Activated naive CD8-positive, alpha-beta T cell treated with anti-CD3 and anti-CD28 coated beads, Interleukin-2, amount 50 U/mL, for 24 hours (primary cell): ENCODE measurements at places on chromosomes 2 and 18.

- DNase-seq = no peak
Measured at GRCh38 chr2:14015113-14015630, 617.3 kb upstream of the LRATD1 start.

GRCh38 chr2:170548304-170548703, 166.8 kb upstream of the SP5 start:
- no peak for DNase-seq

DNA sequence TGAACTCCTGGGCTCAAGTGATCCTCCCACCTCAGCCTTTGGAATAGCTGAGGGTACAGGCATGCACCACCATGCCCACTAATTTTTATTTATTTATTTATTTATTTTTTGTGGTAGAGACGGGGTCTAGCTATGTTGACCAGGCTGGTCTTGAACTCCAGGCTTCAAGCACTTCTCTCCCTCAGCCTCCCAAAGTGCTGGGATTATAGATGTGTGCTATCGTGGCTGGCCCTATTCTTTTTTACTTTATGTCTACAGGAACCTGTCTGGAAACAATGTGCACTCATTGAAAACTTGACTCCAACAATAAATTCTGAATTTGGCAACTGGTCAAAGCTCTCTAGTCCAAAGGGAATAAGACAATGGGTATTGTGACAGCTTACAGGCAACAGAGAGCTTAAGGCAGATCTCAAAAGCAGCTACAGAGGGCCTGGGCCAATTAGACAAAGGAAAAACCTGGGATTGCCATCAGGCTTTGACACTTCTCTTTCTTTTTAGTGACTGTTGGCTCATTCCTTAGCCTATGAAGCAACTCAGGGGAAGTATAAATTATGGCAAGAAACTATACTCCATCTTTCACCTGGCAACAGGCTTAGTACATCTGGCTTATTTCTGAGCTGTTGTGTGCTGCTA, 55.1 kb upstream of the RAPGEF4 start:
- DNase-seq = no peak

DNA sequence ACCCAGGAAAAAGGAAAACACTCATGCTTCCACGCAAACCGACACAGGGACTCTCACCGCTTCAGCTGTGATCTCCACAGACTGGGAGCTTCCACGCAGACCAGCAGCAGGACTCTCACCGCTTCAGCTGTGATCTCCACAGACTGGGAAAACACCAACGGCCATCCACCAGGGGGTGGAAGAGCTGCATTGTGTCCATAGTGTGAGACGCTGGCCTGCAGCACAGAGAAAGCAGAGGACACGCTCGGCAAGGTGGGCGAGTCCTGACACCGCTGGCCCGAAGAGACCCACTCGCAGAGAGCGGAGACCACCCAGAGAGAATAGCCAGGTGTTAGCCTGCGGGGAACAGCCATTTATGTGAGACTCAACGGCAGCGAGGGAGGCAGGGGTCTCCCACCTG, 42.5 kb upstream of the NFATC1 start:
- DNase-seq = no peak

GRCh38 chr2:146437712-146438111, 1407.1 kb upstream of the ACVR2A start:
- no peak for DNase-seq

DNA sequence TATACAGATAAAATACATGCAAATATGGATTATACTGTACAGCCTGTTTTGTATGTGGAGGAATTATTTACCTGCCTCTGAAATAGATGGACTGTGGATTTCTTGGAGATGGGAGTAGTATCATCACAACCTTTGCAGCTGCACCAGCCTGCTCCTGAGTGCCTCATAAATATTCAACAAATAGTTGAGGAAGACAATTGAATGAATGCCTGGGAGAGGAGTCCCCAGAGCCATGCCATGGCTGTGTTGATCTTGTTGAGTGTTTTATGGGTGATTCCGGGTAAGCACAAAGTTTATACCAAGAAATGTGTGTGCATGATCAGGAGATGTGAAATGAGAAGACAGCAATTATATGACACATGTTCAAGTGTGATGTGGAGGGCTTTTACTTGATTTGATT, 225.0 kb downstream of the FHOD3 start:
- DNase-seq = no peak

- peak; percentile 76 for DNase-seq
Measured at GRCh38 chr18:13464432-13465123, 246.0 kb downstream of the LDLRAD4 start.

DNA sequence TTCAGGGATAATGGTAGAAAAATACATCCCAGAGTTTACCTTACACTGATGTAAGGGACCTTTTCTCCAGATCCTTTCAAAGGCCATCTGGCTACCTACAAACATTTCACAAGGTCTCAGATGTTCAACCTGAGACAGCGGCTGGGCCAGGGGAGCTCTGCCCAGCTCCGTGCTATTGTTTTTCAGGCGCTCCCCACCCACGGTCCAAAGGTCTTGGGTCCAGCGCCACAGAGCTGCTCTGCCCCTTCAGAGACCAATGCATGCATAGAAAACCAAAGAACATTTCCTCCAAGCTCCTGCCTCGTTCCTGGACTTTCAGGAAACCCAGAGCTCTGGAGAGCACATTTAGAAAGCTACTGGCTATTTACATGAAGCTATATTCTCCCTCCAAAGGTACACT, 40.3 kb downstream of the COPS8 start:
- no peak for DNase-seq

DNA sequence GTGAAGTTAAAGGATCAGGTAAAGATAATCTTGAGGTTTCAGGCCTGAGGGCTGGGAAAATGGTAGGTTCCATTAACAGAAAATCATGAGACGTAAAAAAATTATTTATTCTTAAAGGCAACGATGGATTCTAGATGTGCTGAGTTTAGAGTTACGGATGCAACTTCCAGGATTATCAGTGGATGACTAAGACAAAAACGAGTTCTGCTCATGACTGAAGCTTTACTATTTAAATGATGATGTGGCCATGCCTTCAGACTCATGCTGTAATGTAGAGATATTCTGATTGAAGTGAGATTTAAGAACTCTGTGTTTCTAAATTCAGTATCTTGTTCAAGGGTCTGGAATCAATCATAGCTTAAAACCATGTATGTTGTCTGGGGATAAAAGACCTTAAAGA, 5.0 kb downstream of the TMEM237 start:
- no peak for DNase-seq

- DNase-seq = no peak
Measured at GRCh38 chr2:17296686-17297085, 221.6 kb downstream of the RAD51AP2 start.

DNA sequence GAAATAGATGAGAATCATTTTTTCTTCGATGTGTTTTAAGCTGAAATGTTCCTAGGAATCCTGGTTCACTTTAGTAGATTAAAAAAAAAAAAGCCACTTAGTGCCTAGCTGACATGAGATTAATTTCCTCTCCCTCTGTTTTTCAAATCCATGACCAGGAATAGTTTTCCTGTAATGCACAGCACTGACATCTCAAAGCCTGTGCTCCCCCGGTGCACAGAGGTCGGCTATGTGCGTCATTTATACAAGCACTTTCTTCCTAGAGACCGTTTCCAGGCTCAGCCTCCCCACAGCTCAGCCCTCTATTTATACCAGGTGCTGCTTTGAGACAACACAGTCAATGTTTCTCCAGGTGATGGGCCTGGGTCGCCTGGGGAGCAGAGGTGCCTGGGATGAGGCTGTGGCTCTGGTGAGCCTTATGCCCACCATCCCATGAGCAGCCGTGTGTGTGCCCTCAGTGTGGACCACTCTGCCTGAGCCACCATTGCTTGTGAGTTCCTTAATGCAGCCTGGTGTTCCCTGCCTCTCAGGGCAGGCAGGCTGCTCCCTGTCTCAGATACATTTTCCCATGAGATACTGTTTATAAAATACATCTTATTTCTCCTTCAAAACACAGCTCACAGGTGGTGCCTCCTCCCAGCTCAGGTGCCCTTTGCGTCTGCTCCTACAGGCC, 515.7 kb upstream of the HS6ST1 start:
- DNase-seq = no peak

DNA sequence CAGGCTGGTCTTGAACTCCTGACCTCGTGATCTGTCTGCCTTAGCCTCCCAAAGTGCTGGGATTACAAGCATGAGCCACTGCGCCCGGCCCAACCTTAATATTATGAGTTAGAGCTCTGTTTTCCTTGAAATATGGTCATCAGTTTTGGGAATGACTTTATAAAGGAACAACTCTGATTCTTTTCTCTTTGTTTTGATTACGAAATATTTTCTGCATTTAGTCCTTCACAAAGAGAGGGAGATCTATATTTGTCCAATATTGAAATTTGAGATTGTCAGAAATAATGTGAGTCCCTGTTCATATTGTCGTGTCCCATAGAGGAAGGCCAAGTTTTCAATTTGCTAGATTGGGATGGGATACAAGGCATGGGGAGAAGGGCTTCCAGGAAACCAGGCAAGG, 3.1 kb downstream of the SMYD5 start:
- DNase-seq = no peak

DNA sequence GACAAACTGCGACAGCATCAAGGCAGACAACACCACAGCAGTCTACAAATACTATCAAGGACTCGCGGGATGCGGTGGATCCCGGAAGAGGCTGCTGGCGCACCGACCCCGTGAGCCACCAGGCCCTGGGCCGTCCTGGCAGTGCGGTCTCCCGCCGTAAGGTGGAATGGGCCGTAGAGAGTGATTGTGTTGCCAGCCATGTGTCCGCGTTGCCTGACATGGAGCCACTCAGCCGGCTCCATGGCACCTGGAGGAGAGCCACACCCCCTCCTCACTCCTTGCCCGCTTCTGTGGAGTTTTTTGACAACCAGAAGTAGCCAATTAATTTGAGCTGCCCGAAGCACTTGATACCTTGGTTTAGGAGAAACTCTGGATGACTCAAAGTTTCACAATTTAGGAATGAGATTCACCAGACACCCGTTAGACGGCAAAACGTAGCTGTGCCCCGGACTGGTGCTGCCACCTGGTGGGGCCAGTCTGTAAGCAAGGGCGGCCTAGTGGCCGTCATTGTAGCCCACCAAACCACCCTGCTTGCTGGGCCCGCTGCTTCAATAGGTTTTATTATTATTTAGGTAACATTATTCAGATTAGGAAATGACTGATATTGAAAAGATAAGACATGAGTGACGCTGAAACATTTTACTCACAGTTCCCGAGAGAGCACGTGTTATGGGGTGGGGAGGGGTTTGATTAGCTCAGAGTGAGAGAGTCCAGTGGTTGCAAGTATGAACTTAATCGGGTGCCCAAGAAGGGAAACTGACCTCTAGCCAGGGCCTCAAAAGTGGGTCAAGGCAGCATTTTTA, 10.2 kb upstream of the IMP4 start:
- peak; percentile 82 for DNase-seq

DNA sequence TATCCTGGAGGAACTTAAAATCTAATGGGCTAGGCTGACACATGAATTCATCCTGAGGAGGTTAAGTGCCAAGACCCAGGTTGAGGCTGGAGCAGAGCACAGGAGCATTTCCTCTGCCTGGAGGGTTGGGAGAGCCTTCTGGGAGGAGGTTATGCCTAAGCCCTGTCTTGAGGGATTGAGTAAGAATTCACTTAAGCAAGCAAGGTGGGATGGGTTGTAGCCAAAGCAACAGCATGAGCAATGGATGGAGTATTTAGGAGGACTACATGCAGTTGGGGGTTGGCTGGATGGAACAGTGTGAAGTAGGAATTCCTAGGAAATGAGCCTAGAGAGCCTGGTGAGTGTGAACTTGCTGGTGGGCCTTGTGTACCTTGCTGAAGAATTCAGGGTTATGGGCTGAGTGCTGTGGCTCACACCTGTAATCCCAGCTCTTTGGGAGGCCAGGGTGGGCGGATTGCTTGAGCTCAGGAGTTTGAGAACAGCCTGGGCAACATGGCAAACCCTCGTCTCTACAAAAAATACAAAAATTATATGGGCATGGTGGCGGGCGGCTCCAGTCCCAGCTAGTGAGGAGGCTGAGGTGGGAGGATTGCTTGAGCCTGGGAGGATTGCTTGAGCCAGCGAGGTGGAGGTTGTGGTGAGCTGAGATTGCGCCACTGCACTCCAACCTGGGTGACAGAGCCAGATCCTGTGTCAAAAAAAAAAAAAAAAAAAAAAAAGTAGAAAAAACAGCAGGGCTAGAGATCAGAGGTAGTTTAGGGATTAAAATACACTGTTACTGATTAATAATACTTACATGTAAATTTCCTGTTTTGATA, 22.2 kb downstream of the TANC1 start:
- no peak for DNase-seq

DNA sequence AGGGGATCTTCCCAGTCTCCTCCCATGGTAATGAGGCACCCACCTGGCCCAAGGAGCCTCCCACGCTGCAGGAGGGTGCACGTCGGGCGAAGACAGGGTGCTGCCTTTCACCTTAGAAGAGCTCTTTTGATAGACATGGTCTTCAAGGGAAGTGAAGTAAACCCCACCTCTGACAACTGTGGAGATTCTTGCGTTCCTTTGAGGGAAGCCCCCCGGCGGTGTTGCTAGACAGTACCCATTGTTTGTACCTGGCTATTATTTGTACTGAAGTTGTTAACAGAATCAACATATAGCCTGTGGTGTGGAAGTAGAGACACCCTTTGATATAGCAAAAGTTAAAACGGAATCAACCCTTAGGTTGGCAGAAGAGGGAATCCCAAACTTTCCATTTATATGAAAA, 648.0 kb downstream of the GALR1 start:
- DNase-seq = no peak

- no peak for DNase-seq
Measured at GRCh38 chr2:175143191-175143590, 24.8 kb downstream of the ATF2 start.

DNA sequence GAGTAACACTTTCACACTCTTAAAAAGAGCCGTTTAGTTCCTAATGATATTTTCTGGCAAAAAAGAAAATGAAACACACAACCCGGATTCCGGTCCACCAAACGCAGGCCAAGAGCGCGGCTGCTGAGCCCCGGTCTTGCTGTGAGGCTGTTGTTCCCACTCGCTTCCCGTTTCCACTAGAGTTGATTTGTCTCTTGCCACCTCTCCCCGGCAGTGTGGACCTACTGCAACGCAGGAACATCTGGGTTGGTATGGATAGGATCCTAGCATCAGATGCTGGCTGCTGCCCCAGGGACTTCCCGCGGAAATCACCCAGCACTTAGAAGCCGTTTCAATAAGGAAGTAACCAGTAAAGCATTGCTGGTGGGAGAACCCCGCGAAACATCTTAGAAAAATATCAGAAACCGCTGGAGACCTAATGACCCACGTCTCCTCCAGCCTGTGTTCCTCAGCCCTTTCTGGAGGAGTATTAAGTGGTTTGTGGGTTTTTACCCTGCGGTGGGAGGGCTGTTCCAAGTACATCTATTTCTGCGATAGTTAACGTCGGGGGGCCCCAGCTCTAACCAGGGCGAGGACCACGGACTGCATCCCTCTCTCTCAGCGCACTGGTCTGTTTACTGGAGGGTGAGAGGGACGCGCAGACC, 939 bp downstream of the DOCK10 start:
- peak; percentile 78 for DNase-seq
